Stimulated activated CD4-positive, alpha-beta T cell treated with anti-CD3 and anti-CD28 coated beads, Interleukin-1b, Interleukin-23, amount 100 ng/mL, for 48 hours (primary cell): ENCODE measurements at places on chromosomes 1 and 21.
A peak's percentile ranks its signal among the peaks of the same experiment; 100 is the strongest.

GRCh38 chr1:38571726-38572125 is 287.8 kb downstream of the RRAGC start:
- no peak for DNase-seq

DNA sequence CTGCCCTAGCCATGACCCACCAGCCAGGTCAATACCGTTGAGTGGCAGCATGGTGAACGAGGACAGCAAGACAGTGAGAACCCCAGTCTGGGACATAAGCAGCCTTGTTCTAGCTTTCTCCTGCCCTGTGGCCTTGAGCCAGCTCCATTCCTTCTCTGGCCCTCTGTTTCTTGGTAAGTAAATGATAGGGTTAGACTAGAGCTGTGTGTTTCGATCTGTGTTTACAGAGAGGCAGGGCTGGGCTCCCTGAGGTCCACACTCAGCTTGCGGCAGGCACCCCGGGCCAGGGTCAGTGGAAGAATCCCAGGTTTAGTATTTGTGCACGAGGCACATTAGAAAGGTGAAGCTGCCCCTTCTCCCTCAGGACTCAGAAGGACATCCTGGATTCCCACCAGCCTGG is 27.3 kb downstream of the FOXO6 start:
- no peak for DNase-seq

GRCh38 chr1:17118706-17119075 is 560 bp downstream of the PADI2 start:
- DNase-seq = no peak

DNA sequence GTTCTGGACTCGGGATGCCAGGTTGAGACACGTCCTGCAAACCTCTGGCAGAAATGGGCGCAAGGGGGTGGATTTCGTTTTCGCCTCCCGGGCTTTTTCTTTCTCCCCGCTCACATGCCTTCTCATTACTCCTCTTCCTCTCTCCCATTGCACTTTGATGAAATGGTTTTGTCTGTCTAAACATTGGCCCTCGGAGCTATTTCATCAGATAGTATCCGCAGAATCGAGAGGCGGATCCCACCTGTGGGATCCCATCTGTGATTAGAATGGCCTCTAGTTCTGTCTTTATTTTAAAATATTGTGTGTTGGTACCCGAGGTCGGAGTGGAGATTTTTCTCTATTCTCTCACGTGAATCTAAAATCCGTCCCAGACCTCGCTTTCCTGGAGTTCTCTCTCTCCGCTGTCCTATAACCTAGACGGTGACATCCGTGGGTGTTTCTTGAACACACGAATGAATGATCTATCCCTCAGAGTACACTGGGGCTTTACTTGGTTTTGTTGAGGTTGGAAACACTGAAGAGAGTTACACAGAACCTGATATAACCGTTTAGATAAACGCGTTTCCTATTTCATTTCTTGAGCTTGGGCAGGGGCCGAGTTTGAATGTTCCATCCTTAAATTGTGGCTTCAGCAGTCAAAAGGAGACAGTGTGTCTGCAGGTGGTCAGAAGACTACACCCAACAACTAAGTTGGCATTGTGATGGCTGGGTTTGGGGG is 2.0 kb downstream of the EDARADD start:
- DNase-seq = peak; percentile 3

DNA sequence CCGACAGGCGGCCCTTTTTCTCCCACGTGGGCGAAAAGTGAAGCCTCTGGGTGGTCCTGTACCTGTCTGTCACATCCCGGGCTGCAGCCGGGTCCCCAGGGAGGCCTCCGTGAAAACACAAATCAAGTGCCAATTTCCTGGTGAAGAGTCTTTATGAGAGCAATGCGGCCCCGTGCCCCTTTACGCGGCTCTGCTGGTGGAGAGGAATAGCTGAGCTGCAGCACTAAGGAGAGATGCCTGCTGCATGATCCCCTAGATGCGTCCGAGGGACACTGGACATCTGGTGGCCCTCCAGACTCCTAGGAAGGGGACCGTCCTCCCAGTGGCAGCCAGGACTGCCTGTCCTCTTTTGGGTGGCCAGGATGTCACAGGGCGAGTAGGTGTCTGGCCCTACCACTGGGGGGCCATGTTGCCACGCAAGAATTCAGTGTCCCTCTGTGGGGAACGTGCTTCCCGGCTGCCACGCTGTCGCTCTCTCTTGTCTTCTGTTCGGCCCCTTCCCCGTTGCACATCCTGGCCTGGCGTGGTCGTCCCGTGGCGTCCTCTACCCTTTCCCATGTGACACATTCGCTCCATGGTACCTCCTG is 38.7 kb downstream of the COL18A1 start:
- no peak for DNase-seq

DNA sequence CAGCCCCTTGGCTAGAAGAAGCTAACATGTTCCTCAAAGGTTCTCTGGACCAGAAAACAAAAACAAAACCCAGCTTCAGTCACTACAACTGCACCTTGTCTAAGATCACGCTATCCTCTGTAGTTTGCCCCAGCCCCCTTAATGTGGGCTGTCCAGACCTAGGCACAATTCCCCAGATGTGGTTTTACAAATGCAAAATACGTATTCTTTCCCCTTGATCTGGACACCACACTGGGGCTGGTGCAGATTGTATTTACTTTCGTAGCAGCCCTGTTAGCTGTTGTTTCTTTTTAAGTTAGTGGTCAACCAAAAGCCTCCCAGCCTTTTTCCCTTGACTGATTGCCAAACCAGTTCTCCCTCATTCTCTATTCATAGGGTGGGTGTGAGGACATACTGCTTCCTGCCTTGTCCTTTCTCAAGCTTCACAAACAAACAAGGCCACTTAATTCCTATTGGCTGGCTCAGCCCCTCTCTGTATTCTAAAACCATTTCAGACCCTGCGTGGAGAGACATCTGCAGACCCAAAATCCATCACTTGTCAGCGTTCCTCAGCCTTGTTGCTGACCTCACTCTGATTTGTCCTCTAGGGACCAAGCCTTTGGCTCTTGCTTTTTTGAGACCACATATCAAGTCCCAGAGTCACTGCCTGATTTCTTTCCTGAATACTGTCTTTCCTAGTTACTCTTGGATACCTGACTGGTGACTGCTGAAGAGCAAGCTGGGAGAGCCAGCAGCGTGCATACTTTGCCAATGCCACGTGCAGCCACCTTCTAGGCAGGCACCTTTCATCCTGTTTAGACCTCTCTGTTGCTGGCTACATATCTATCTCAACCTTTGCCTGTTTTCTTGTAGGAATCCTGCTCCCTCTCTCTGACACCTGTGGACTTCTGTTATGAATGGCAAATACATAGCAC is 96.4 kb upstream of the RAB3GAP2 start:
- DNase-seq = no peak

DNA sequence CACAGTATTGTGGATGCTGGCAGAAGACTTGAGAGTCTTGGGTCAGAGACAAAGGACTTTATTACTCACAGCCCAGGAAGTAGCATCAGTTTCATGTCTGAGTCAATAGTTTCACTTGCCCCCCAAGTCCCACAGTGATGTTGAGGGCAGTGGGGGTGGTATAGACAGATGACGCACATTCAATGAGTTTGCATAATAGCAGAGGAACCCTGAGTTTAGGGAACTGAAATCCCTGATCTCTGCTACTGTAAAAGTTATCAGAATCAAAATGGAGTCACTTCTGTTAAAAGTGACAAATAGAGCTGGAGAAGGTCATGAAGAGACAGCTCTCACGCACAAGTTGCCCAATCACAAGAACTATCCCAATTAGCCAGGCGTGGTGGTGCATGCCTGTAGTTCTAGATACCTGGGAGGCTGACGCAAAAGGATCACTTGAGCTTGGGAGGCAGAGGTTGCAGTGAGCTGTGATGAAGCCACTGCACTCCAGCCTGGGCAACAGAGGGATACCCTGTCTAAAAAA is 11.5 kb upstream of the HCRTR1 start:
- DNase-seq = peak; percentile 55

DNA sequence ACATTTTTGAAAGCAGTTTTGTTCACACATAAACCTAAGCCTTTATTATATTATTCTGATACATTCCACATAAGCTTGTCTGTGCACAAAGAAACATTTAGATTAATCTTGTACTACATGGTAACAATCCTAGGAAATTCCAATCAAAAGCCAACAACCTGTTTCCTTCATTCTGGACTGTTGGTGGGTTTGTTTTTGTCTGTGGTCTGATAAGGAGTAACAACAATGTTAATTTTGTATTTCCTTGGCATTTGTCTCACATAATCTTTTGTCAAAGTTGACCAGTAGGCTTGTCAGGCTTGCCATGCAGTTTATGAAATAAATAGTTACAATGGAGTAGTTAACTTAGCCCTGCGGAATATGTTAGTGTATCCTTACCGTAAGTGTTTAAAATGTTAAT is 183.3 kb downstream of the DHRS3 start:
- no peak for DNase-seq

DNA sequence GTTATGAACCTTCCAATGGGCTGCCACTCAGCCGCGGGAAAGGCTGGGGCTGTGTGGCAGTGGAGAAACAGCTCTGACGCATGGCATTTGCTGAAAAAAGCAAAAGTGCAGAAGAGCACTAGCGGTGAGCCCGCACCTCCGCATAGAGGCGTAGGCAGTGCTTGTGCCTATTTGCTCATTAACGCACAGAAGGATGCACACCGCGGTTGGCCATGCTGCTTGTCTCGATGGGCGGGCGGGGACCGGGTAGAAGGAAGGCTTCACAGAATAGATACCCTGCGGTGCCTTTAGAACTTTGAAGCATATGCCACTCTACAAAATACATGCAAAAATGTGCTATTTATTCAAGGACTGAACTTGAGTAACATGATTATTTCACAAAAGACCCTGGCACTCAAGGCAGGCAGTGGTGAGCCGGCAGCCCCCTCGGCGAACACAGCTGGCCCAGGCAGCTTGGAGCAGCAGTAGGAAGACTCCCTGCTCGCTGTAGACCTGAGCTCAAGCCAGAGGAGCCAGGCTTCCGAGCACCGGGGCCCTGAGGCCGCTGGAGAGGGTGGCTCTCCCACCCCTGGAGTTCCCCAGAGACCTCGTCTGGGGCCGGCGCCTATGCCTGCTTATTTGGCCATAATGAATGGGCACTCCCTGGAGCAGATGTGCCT is 71.5 kb downstream of the SIK1 start:
- no peak for DNase-seq

GRCh38 chr1:242800521-242800920 is 276.0 kb upstream of the PLD5 start:
- no peak for DNase-seq

- peak; percentile 32 for DNase-seq
Observed at GRCh38 chr1:84298328-84298683, 3.2 kb upstream of the SAMD13 start.

DNA sequence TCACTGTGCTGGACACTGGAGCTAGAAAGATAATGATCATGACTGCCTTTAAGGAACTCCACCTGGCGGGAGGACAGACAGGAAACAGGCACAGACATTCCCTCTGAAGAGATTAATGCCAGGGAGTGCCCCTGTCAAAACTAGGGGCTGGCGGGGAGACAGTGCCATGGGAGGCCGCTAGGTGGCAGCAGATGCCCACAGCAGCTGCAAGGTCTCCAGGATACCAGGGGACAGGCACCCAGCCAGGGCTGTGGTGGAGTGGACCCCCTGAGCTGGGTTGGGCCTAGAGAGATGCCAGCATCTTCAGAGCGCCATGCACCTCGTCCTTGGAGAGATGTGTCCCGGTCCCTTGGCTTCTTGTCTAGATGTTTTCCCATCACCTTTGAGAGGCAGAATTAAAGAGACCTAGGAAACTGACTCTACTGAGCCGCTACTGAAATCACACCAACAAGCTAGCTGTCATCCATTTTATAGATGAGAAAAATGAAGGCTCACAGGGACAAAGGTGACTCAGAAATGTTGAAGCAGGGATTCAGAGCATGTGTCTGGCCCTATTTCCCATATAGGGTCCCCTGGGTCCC is 3.6 kb downstream of the REN start:
- peak; percentile 76 for DNase-seq

GRCh38 chr1:230831771-230832170 is 36.5 kb downstream of the C1orf198 start:
- DNase-seq = no peak

DNA sequence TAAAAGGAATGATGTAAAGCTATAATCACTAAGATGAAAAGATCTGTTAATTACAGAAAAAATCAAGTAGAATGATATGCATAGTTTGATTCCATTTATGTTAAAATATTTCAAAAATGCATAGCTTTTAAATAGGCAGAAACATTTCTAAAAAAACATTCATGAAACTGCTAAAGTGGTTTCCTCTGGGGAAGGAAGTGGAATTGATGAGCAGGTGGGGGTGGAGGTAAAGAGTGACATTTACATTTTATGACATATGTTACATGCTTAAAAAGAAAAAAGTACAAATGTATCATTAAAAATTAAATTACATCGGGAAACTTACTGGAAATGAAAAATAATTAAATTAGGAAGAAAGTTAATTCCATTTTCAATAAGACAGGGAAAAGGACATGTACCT is 42.8 kb upstream of the JAK1 start:
- no peak for DNase-seq

DNA sequence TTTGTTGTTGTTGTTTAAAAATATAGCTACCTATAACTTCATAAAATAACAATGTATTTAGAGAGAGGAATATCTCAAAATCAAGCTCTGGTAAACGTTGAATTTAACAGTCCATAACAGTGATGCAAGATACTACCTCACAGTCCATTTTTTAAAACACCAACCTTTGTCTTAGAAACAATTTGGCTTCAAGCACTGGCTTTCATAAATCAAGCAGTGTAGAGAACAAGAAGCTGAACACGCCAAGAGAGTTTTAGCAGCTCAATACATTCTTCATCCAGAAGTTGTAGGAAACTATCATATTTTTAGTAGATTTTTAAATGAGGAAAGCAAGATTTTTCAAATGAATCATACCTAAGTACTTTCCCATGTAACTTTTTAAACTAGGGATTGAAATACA is 334.3 kb upstream of the ADAMTS5 start:
- no peak for DNase-seq

DNA sequence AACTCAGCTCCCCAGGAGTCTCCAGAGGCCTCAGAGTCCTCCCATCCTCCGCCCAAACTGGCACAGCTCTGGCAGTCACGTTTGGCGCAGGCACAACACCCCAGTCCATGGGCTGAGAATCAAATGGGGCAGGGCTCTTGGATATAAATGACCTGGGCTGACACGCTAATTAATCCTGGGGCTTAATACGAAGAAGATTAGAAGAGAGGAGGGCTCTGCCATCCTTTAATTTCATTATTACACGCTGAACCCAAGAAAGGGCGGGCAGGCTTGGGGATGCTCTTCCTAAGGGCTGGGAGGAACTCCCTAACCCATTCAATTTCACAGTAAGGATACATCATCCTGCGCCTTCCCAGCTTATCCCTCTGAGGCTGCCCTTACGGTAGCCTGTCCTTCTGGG is 2.4 kb downstream of the GRIK3 start:
- DNase-seq = no peak

DNA sequence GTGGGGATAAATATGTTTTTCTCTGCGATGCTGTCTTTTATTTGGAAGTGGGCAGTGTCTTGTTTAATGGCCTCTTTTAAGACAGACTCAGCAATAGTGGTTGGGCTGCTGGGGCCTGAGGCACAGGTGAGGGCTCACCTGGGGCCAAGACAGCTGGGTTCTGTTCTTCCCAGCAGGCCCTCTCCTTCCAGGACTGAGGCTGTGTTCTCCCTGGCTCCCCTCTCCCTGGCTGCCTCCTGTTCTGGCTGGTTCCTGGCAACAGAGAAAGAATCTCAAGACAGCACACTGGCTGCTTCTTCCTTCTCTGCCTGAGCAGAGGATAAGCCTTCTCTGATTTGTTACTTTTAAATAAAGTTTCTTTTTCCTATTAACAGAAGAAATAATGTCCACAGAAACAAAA is 7.4 kb upstream of the GRHL3 start:
- no peak for DNase-seq
